ENCODE measurements at places on chromosomes 2 and 18.

DNA sequence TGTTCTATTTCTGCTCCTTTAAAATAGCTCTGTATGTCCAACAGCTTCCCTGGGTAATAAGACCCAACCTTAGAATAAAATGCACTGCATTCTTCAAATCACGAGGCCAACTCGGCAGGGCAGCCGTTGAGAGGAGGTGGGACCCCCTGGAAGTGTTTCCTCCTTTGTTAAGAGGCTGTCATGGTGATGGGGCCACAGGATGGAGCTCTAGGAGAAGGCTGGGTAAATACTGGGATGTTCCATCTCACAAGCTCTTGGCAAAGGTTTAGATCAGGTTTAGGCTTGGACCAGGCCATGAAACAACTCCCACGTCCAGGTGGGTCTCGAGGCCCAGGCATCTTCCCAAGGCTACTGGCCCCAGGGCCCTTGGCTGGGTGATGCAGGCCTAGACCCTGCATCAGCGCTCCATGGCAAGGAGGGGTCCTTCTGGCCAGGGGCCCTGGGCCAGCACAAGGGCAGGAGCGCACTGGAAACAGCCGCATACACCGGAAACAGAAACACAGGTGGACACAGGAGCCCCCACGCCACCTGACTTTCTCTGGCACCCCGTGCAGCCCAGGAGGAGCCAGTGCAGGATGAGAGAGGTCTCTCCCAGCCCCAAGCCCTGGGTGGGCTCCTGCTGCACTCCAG, 38.8 kb upstream of the OTOS start:
- DNase-seq, result no peak

DNA sequence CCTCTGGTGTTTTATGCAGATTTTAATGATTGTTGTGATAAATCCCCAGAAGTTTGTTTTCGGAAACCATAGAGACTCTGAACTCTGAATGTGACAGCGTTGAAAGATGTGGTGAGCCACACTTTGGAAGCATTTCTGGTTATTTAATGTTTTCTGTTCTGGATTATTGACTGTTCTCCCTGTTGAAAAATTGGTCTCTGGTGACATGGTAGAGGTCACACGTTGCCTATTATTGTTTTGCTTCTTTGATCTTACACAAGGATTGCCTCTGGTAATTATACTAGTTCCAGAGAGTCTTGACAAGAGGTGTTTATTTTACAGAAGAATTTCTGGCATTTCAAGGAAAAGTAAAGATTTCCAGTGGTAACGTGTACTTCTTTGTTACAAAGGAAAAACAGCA, 127.1 kb downstream of the GREB1L start:
- no peak for DNase-seq

GRCh38 chr2:43701111-43701510, 24.9 kb upstream of the C1GALT1C1L start:
- no peak for DNase-seq

DNA sequence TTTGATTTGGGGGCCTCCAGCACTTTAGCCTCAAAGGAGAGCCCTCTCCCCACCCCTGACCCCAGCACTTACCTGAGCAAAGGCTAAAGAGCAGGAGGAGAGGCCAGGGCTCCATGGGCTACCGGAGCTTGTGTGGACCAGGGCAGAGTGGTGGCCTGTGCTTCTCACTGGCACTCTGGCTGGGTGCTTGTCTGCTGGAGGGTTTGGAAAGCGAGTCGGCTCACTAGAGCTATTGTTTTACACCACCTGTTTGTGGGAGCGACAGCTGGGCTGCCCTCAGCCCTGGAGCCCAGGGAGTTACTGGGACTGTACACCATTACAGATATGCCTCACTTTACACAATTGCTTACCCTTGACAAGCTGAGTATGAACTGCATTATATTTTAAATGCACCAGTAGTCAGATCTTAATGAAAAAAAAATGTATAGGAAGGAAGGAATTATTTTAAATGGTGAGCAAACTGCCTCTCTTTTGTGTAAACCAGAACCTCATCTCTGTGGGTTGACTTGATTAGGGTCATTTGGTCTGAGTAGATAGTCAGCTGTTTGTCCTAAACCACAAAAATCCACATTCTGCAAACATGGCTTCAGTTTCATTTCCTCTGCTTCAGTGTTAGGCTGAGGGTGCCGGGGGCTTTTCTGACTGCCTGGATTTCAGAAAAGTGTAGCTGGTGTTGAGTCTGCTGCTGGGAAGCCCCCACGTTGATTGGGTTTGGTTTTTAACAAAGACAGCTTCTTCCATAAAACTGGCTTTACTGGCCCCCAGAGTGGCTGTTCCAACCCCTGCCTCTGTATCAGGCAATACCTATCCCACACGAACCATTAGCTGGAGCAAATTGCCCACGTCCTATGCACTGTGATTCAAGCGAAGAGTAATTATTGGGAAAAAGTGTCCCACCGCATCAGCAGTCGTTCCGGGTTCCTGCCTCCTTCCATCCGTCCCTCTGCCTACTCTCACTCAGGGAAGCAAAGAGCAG, at the start of gene CHRNA1:
Gene CHRNA1, minus strand, starts transcription at position 193 of the 976 bp plus-strand sequence. Its CDS starts 78 bp downstream, at position 115.
- DNase-seq, result no peak

DNA sequence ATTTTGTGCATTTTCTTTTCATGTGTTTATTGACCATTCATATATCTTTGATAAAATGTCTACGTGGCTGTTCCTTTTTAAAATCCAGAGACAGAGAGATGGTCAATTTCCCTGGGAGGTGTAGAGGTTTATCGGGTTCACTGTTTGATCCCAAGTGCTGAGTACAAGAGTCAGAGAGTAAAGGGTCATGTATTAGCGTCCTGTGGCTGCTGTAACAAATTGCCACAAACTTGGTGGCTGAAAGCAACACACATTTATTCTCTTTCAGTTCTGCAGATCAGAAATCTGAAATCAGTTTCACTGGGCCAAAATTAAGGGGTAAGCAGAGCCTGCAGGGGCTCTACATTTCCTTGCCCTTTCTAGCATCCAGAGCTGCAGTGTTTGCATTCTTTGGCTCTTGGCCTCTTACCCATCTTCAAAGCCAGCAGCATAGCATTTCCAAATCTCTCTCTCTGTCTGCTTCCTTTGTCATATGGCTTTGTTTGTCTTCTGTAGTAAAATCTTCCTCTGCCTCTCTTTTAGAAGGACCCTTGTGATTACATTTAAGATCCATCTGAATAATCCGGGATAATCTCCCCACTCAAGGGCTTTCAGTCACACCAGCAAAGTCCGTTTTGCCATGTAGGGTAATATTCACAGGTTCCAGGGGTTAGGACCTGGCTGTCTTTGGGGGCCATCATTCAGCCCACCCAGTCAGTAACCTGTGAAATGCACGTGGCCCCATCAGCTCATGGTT, 49.9 kb downstream of the TMEM17 start:
- no peak for DNase-seq

DNA sequence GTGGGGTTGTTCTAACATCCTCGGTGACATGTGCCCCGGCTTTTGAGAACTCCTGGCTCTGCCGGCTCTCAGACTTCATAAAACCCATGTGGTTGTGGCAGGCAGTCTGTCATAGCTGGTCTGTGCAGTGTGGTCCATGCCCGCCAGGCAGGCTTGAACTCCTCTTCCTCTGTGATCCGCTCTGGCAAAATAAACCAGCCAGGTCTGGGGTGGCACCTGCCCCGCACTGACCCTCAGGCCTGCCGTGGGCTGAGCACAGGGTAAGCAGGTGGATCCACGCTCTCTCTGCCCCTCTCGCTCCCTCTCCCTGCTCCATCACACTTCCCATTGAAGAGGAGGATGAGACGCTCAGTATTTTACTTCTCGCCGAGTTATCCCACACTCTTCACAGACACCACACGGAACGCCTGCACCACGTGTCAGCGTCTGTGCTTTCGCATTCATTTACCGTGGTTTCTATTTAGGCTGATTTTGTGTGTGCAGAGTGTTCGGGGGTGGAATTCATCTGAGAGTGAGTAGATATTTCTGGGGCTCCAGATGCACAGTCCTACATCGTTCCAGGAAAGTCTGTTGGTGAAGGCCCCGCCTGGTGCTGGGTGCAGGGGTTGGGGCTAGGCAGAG, 56.4 kb downstream of the RTP5 start:
- no peak for DNase-seq

GRCh38 chr18:79815657-79816056, 17.9 kb downstream of the KCNG2 start:
- DNase-seq, result no peak

DNA sequence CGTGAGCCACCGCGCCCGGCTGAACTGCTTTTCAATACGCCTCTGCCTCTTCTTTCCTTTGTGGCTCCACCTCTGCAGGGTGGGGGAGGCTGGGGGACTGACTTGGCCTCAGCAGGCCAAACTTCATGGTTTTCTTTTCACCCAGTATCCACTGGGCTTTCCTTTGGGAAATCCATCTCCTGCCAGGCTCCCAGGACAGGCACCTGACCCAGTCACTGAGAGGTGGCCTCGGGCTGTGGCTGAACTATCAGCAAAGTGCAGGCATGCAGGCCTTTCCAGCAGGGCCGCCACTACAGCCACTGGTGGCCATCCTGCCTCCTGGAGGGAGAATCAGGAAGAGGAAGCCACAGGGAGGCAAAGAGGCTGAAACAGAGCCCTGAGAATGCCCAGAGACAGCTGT, 33.4 kb upstream of the SEMA4C start:
- no peak for DNase-seq

DNA sequence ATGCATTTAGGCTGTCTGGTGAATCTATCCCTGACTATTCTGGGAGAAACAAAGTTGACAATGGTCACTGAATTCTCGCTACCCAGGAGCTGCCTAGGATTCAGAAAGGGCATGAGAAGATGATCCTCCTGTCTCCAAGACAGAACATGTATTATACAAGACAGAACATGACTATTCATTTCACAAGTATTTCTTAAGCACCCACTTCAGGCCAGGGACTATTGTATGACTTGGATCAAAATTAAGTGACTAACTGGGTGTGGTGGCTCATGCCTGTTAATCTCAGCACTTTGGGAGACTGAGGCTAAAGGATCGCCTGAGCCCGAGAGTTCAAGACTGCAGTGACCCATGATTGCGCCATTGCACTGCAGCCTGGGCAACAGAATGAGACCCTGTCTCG, 235.8 kb upstream of the RAB12 start:
- no peak for DNase-seq

DNA sequence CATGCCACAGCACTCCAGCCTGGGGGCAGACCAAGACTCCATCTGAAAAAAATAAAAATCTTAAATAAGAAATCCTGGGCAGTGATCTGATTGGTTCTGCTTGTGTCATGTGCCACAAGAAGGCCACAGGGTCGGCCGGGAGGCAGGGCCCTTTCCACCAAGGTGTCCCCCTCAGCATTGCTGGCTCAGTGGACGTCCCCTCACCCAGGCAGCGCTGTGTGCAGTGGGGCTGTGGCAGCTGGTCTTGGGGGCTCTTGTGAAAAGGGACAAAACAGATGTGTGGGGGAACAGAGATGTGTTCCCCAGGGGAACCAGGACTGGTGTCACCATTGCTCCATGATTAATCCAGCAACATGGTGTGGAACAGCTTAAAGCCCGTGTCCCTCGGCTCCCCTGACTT, 60.5 kb downstream of the HS6ST1 start:
- no peak for DNase-seq

GRCh38 chr2:59339121-59339836, 1098.2 kb upstream of the FANCL start:
- DNase-seq, result peak; percentile 26

GRCh38 chr18:56315363-56315762, 323.0 kb downstream of the TXNL1 start:
- no peak for DNase-seq

GRCh38 chr2:241120440-241120839, 18.4 kb upstream of the MTERF4 start:
- DNase-seq, result no peak

DNA sequence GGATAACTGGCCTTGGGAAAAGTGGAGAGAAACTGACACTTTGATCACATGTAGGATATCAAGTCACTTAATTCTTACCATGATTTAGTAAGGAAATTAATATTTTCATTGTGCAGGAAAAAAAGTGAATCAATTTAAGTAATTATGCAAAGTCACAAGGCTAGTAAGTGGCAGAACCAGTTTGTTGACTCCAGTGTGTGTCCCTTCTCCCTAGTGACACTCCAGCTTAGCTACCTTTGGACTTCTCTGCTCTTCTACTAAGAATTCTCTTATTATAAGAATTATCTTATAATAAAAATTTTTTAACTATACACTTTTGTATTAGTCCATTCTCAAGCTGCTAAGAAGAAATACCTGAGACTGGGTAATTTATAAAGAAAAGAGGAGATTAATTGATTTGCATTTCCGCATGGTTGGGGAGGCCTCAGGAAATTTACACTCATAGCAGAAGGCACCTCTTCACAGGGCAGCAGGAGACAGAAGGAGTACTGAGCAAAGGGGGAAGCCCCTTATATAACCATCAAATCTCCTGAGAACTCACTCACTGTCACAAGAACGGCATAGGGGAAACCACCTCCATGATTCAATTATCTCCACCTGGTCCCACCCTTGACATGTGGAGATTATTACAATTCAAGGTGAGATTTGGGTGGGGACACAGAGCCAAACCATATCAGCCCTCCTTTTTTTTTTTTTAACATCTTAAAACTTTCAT, 13.6 kb downstream of the COL4A4 start:
- DNase-seq, result no peak

- no peak for DNase-seq
These were observed 23.7 kb downstream of the KIAA2012 start for GRCh38 chr2:202096736-202097135.

- DNase-seq, result no peak
These were observed 169.4 kb downstream of the LDLRAD4 start for GRCh38 chr18:13387855-13388548.

- DNase-seq, result no peak
These were observed 320.9 kb upstream of the ETAA1 start for GRCh38 chr2:67076239-67076624.

- no peak for DNase-seq
These were observed 112.1 kb downstream of the PHLPP1 start for GRCh38 chr18:62827397-62827796.

- no peak for DNase-seq
These were observed 1.1 kb upstream of the KCTD1 start for GRCh38 chr18:26549263-26550094.

DNA sequence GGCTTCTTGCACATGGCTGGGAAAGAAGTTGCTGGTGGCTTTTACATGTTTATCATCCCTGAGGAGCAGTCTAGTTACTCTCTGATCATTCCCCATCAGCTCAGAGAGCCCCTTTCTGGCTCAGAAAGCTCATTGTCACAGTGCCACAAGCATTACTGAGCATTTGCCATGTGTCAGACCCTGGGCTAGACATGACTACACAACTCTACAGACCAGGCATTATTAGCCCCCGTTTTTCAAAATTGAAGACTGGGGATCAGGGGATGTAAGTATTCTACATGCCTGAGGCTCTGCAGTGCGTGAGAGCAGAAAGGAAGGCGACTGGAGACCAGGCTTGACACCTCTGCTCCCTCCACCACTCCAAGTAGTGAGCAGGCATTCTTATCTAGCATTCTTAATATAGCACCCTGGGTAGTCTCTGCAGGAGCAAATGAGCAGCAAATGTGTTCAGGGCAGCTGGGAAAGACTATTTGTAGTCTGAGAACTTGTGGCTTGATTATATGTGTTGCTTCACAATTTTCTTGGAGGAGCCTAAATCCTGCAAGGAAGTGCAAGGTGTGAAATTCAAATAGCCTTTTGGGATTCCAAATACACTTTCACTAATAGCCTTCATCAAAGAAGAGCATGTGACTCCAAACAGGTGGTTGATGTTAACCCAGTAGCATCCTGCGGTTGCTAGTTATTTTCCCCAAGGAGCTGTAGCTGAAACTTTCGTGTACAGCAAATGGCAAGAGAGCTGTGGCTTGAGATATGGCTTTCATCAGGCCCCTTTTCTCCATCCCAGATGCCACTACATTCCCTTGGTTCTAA, 143.2 kb downstream of the DDX1 start:
- no peak for DNase-seq
